Cardiac septum (tissue), 1 donor: ENCODE measurements at places on chromosomes 7 and 10. TPM values are rescaled to one million over a fixed set of nuclear protein-coding genes. Genes with fewer than 3 reads are reported as not detected.
A peak's percentile ranks its signal among the peaks of the same experiment; 100 is the strongest.

The ANLN gene
- 0.57 TPM for total RNA-seq

GRCh38 chr7:44697136-44698045 is 51.3 kb upstream of the ZMIZ2 start:
- peak; percentile 70 for DNase-seq

The NPSR1 gene
- not detected for total RNA-seq

- no peak for DNase-seq
Observed at GRCh38 chr7:92598310-92598981, 8.3 kb upstream of the FAM133B start.

DNA sequence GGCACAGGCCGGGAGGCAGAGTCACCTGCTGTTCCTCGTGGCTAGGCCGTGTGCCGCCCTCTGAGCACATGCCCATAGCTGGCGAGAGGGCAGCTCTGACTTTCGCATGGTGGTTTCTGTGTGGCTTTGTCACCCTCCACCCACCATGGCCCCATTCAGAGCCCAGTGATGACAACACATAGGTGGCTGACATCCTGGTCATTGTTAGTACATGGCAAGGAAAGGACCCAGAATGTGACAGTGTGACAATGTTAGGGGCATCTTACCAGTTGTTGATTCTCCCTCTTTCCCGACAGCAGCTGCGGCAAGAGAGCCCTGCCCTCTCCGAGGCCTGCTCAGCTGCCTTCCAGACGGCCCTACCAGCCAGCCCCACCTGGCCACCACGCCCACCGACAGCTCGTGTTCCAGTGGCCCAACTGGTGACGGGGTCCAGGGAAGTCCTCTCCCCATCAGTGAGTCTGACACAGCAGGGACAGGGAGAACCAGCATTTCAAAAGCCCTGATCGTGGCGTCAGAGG is 52.2 kb downstream of the ZNF467 start:
- DNase-seq = no peak

The ALOX5 gene
- total RNA-seq = 4.9 TPM

- no peak for DNase-seq
Observed at GRCh38 chr10:114458955-114459354, 54.7 kb upstream of the AFAP1L2 start.

DNA sequence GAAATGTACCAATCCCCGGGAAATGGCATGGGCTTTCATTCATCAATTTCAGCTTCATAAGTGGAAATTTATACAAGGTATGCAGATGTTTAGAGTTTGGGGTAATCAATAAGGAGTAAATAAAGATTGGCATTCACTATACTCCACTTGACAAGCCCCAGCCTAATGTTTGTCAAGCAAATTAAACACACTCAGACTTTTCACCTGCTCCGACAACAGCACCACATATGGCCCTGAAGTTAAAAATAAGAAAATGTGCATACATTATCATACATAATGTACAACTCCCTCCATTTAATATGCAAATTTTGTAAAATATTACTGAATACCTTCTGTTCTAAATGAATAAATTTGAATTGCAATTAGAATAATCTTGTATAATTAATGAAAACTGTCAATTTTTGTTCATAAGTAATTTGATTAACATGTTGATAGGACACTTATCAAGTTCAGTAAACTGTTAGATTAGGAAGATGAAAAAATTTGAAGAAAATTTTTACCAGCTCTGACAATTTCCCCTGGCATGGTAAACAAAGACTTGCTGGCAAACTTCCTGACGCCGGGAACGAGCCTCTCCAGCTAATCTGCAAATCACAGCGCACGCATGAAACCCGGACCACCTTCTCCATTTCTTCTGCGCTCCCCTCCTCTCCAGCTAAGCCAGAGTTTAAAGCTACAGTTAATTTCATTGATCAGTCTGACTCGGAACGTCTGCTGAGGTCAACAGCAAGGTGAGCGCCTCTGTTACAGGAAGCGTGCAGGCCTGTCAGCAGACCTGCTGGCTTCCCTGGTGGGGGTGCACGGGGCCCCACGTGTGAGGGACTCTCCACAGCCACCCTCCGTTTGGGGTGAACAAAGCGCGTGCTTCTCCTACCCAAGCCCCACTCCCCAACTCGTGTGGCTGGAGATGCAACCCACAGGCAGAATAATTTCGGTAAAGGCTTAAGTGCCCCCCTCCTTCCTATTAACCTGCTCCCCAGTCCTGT is 70.7 kb downstream of the EBF3 start:
- no peak for DNase-seq

GRCh38 chr7:117472335-117472734 is 7.5 kb upstream of the CFTR start:
- DNase-seq = no peak

- DNase-seq = no peak
Observed at GRCh38 chr10:60368875-60369546, 20.7 kb downstream of the ANK3 start.

DNA sequence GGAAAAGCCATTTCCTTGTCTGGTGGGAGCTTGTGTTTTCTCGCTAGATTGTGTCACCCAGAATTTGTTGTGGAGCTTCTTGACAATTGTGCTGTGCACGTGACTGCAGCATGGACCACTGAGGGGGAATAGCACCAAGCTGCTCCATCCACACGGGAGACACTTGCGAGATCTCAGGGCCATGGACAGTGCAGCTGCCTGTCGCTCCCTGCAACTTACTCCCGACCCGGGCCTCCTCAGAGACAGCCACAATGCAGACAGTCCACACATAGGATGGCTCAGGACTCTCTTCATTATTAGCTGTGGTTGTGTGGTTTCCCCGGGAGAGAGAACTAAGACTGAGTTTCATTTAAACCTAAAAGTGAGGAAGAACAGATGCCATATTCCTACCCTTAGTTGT is 673.2 kb upstream of the GALNT17 start:
- no peak for DNase-seq

- DNase-seq = no peak
Observed at GRCh38 chr10:91768123-91768522, 30.1 kb upstream of the TNKS2 start.

- no peak for DNase-seq
Observed at GRCh38 chr7:960269-960871, 5.9 kb upstream of the ADAP1 start.

The EXOC4 gene
- total RNA-seq = 30.8 TPM
